ENCODE measurements at places on chromosomes 4 and X. TPM values are rescaled to one million over a fixed set of nuclear protein-coding genes. Genes with fewer than 3 reads are reported as not detected.

- no peak for ATAC-seq
Observed at GRCh38 chrX:57070185-57070984, 51.0 kb downstream of the SPIN2B start.

GRCh38 chr4:47251348-47252135 is 212.0 kb downstream of the COMMD8 start:
- no peak for ATAC-seq

DNA sequence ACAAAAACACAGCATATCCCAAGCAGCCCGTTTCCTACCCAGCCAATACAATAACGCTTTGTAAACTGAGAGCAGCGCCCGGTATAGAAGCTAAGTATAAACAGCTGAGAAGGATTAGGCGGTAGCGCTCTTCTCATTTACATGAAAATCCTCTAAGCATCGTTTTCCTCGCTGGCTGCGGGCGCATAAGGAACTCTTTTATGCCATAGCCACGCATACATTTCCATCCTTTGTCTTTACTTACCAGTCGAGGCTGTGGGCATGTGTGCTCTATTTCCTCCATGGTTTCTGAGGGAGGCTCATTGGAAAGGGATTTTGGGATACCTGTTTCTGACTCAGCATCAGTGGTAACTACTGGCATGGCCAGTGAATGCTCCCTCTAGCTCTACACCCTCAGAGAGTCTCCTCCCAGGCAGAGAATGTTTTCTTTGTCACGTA is 383 bp downstream of the PCYT1B start:
- ATAC-seq: peak; percentile 55

GRCh38 chr4:24042094-24042493 is 152.2 kb upstream of the PPARGC1A start:
- ATAC-seq: no peak

GRCh38 chr4:122836941-122837340 is 10.3 kb downstream of the FGF2 start:
- ATAC-seq: no peak

DNA sequence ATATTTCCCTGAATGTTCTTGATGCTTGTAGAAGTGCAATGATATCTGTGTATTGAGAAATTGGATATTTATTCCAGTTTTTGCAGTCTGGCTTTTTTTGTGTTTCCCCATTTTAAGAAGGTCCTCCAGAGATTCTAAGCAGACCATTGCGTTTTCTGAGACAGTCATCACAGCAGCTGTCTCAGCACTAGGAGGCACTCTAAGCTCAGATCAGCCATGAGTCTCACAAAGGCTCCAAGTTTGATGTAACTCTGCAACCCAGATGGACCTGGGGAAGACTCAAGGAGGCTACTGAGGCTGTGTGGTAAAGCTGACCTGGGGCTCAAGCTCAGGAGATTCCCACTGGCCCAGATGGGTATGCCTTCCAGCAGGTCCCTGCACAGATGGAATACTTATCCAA is 89.3 kb upstream of the CYLC1 start:
- ATAC-seq: no peak

DNA sequence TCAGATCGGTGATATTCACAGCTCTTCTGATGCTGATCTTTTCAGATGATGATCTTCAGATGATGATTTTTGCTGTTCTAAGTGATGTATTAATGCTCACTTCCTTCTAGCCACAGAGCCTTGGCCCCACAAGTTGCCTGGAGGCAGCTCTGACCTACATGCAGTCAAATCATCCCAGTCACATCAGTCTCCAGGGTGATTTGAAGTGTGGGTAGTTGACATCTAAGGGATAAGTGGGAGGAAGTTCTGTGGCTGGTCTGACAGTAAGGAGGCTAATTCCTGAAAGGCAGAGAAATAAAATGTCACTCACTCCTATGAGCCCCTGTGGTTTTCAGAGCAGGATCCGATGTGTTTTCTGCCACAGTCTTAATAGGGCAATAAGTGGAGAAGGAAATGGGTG is 79.8 kb upstream of the RPL34 start:
- no peak for ATAC-seq

GRCh38 chr4:38757945-38758600 is 24.7 kb downstream of the TLR10 start:
- ATAC-seq: no peak

DNA sequence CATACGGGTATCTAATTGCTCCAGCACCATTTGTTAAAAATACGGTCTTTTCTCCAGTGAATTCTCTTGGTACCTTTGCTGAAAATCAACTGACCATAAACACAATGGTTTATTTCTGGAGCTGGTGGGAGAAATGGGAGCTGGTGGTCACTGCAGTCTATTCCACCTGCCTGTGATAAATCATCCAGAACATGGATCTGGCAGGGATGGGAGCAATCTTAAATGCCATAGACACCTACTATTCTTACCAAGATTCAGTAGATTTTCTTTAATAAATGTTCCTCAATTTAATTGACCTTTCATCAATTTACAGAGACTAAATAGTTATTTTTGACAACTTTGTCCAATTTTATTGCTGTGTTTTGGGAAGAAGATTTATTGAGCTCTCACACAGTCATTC is 68.1 kb downstream of the SLC9A7 start:
- ATAC-seq: no peak

DNA sequence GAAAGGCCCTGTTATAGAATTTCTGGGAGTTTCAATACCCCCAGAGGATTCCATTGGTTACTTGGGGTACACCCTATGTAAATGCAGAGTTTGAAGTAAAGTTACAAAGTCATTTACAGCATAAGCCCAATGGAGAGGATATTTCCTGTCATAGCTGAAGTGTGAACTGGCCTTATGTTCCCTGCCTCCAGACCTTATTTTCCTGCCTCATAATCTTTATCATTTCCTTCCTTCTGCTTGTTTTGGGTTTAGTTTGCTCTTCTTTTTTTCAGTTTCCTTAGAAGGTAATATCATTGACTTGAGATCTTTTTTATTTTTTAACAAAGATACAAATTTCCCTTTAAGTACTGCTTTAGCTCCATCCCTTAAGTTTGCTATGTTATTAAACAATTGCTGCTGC is 85.4 kb downstream of the PPEF1 start:
- no peak for ATAC-seq

Gene HMX1
- not detected for total RNA-seq

Gene PDE5A
- total RNA-seq: 1.7 TPM

Gene TASL
- total RNA-seq: 0.16 TPM

Measured in esophagus mucosa (tissue), 1 donor.